ENCODE measurements at places on chromosomes 7 and 10.

DNA sequence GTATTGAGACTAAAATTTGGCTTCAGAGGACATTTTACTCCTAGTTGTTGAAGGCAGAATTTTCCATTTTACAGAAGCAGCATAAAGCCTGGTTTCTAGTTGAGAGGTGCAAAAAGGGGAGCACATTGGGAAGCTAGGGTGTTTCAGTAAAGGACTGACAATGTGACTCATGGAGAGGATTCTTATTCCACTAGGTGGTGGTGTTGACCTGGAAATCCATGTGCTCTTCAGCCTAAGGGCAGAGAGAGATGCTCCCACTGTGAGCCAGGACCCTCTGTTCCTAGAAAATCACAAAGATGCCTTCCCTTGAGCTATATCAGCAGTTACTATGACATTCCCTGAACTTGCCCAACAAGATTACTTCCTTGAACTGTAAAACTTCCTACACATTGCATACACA lies 687.8 kb downstream of the IPMK start:
- no peak for DNase-seq

DNA sequence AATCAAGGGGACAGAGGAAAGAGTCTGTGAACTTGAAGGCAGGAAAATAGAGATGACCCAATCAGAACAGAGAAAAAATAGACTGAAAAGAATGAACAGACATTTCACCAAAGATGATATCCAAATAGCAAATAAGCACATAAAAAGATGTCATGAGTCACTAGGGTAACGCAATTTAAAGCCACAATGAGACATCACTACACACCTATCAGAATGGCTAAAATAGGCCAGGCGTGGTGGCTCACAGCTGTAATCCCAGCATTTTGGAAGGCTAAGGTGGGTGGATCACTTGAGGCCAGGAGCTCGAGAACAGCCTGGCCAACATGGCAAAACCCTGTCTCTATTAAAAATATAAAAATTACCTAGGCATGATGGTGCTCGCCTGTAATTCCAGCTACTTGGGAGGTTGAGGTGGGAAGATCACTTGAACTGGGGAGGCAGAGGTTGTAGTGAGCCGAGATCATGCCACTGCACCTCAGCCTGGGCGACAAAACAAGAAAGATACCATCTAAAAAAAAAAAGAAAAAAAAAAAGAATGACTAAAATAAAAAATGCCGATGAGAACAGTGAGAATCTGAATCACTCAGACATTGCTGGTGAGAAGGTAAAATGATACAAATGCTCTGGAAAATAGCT lies 100.9 kb downstream of the LHPP start:
- DNase-seq: no peak

DNA sequence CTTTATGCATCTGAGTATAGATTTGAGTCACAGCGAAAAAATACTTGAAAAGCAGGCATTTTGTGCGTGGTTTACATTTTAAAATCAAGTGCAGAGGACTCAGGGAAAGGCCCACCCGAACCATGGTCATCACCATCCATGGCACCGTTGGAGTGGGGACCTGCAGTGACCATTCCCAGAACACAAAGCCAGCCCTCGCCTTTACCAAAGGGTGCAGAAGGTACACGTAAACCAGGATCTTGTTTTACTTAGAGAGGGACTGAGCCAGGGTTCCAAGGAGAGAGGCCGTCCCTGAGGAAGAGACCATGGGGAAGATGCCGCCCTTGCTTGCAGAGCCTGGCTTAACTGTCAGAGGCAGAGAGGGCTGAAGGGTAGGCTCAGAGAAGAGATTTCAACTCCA lies 12.0 kb upstream of the CNPY1 start:
- no peak for DNase-seq

DNA sequence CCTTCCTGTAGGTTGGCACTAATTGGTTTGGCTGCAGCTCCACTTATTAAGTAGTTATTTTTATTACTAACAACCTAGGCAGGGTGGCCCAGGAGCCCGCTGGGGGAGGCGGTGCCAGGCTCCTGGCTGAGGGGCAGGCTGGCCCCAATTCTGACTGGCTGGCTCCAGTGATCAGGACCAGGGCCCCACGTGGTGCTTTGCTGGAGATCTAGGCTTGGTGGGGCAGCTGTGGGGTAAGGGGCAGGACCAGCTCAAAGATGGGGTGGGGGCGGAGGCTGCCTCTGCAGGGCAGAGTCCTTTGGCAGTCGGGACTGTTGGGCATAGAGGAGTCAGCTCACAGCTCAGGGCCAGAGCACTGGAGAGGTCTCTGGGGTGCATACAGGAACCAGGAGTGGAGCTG lies 2.4 kb downstream of the ASL start:
- no peak for DNase-seq

DNA sequence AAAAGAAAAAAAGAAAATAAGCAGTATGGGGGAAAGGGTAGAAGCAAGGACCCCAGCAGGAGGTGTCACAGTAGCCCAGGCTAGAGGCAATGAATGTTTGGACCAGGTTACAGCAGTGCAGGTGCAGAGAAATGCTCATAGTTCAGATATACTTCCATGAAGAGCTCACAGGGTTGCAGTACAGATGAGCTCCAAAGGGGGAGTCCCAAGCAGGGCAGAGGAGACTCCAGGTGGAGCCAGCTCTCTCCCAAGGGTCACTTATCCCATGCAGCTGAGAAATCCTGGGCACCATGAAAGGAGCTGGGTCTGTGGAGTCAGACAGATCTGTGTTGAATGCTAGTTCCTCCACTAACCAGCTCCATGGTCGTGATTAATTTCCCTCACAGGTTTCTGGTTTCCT lies 174.9 kb downstream of the C7orf25 start:
- DNase-seq: no peak

DNA sequence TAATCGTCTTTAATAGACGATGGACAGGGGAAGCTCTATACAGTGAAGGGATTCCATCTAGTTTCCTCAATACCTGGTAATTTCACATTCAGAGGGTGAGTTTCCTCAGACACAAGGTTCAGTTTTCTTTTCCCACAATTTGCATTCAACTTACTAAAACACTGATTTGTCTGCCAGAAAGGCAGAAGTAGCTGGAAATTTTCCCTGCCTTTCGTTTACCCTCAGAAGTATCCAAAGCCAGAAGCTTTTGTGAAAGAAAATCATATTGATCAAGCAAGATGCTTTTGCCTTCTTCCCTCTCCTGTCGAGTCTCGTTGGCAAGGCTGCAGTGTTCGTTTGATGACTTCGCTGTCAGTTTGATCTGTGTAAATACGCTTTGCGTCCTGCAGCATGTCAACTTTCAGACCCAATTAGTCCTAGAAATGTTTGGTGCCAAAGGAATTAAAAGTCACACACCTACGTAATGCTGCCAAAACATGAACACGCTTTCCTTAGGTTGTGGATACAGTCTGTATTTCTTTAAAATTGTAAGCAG lies 631.9 kb upstream of the FOXK1 start:
- DNase-seq: no peak
